ENCODE measurements at places on chromosomes 6 and 20. TPM values are rescaled to one million over a fixed set of nuclear protein-coding genes. Genes with fewer than 3 reads are reported as not detected.

Gene SCGN
- total RNA-seq: 6.2 TPM

Gene BPHL
- total RNA-seq: 8.6 TPM

DNA sequence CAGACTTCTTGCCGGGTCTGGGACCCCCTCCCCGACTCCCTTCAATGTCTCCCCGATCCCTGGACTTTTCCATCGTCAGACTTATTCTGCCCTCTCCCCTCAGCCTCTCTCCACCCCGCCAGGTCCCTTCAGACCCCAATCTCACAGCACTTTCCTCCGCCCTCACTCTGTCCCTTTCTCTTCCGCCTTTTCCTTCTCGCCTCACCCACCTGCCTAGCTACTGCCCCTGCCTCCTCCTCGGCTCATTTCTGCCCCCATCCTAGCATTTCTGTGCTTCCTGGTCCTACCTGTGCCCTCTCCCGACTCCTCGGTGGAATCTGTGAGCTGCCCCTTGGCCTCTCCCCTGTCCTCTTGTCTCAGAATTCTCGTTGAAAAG is 616 bp downstream of the CHMP4B start:
- no peak for DNase-seq

- DNase-seq: no peak
- no peak overlapping the region for H3K4me3 ChIP-seq
- no peaks in the 10 kb centered on the region for H3K27me3 ChIP-seq
- no peaks in the 10 kb centered on the region for H3K36me3 ChIP-seq
- H3K4me1 ChIP-seq: peaks cover 7% of the 10 kb centered on the region
These were observed 254.9 kb downstream of the SOD2 start for GRCh38 chr6:159438106-159438505.
